ENCODE measurements at places on chromosomes 7 and 10.

GRCh38 chr7:112019932-112020331 lies 186.3 kb downstream of the DOCK4 start:
- no peak for DNase-seq

DNA sequence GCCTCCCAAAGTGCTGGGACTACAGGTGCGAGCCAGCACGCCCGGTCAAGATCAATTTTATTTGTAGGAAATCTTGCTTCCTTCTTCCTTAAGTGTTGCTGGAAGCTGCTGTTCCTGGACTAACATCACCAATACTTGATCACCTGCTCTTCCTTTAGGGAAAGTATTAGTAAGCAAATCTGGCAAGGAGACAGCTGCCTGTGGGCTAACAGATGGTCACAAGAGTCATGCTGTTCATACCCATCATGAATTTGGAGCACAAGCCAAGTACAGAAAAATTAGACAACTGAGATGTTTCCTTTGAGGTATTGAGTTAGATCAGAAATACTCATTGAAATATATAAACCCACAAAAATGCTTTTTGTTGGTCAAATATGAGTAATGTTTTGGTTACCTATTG lies 27.9 kb downstream of the BAIAP2L1 start:
- DNase-seq, result no peak

DNA sequence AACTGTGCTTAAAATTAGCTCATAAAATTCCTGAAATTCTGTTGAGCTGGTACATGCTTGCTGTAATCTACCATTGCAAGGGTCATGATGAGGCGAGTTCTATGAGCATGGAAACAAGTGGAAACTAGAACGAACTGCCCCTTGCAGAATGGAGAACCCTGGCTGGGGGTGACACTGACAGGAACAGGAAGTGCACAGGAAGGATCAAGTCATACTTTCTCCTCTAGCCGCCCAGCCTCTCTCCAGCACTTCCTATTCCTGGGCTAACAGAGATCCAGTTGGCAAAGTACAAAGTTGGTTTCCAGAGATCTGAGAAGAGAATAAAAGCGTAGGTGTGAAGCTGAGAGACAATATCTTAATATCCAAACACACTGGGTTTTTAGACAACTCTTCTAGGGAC lies 414.2 kb upstream of the PODXL start:
- no peak for DNase-seq

GRCh38 chr10:132847856-132848255 lies 61.9 kb upstream of the NKX6-2 start:
- no peak for DNase-seq

DNA sequence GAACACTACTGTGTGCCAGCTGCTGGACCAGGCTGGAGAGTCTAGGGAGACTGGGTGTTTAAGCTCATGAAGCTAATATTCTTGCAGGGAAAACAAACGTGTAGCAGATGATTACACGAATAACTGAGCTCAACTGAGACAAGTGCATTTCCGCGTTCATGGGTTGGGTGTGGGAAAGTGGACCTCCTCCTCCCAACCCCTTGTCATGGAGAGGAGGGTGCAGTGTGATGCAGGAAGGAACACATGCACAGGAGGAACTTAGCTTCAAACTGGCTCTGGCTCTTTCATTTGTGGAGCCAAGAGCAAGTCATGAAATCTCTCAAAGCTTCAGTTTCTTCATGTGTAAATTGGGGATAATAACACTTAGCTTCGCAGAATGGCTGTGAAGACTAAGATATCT lies 204.3 kb downstream of the ARHGAP12 start:
- no peak for DNase-seq

DNA sequence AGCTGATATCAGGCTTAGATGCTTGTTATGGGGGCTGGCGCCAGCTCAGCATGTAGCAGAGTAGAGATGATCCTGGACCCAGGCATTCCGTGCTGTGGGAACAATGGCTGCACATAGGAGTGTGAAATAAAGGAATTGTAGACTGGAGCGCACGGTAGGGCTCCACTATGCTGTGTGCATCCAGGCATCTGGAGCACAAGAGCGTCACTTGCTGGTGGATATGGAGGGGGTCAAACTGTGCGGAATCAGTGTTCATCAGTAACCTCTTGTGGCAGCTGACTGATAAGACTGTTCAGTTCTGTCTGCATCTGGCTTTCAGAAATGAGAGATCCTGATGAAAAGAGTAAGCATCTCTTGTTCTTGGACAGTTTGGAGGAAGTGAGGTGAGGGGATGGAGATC lies 55.8 kb downstream of the ZNF503 start:
- no peak for DNase-seq

DNA sequence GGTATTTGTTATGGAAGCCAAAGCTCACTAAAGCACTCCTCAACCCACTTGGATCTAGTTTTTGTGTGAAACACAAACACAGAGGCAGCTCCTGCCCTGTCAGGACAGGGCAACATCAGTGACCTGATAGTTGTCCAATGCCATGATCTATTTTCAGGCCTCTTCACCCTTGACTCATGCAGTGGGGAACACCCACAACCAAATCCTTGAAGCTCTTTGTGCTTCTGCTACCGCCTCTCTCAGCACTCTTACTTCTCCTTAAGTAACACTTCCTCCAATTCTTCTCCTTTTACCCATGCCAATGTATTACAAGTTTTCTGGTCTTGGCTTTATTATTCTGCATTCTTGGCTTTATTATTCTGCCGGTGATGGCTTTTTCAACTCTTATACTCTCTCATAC lies 425.3 kb downstream of the INHBA start:
- DNase-seq, result no peak

DNA sequence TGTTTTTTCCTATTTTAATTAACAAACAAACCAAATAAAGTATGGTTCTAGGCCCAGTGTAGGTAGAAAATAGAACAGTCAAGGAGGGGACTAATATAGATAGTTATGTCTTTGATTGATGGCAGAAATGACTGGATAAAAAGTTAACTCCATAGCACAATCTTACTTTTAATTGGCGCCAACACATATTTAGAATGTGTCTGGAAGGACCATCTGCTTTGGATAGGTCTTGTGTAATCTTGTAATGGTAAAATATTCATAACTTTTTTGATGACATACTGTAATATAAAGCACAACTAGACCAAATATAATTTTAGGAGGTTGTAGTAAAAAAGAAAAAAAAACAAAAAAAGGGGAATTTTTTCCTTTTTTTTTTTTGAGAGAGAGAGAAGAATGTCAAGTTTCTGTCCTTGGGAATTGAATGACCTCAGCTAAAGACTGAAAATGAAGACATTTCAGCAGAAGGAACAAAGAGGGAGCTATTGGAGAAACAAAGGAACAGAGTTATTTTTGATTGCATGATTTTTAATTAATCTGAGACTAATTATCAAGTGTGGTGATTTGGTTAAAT lies 193.7 kb downstream of the CDK14 start:
- DNase-seq, result no peak

GRCh38 chr10:59896191-59896590 lies 10.2 kb downstream of the CCDC6 start:
- DNase-seq, result no peak

DNA sequence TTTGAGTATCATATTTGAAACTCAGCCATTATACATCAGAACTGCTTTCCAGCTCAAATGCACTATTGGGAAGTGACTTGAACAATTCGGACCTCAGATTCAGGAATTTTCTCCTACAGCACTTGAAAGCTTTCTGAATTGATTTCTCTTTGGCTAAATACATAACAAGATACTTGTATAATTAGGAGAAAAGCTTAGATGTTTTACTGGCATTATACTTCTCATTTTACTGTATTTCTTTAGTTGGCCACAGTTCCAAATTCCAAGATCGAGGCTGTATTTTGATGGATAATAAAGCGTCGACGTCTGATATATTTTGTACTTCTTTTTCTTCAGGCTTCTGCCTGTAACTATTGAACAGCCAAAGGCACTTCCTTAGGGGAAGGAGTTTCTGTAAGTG lies 26.7 kb upstream of the LYZL2 start:
- DNase-seq, result no peak

Measured in stimulated activated naive CD8-positive, alpha-beta T cell treated with anti-CD3 and anti-CD28 coated beads, Interleukin-15, amount 100 ng/mL, for 72 hours (primary cell).